ENCODE measurements at places on chromosomes 7 and 10. TPM values are rescaled to one million over a fixed set of nuclear protein-coding genes. Genes with fewer than 3 reads are reported as not detected.

The MMP21 gene
- not detected for total RNA-seq

The FBXL15 gene
- total RNA-seq, result 12.6 TPM

The FAM221A gene
- 5.9 TPM for total RNA-seq

The STEAP1B gene
- not detected for total RNA-seq

The ABCC2 gene
- 2.4 TPM for total RNA-seq

The IMMP2L gene
- total RNA-seq, result 9.5 TPM

The OR2A5 gene
- total RNA-seq, result not detected

The PLXNA4 gene
- 2.3 TPM for total RNA-seq

The IGF2BP3 gene
- 0.67 TPM for total RNA-seq

All from activated T-helper 17 cell treated with anti-CD3 and anti-CD28 coated beads, Interleukin-2, amount 50 U/mL, for 72 hours (primary cell).